GM19239 (cell line): ENCODE measurements at places on chromosomes 5 and 9.

- DNase-seq: no peak
Observed at GRCh38 chr9:120612218-120612617, 32.3 kb upstream of the CDK5RAP2 start.

DNA sequence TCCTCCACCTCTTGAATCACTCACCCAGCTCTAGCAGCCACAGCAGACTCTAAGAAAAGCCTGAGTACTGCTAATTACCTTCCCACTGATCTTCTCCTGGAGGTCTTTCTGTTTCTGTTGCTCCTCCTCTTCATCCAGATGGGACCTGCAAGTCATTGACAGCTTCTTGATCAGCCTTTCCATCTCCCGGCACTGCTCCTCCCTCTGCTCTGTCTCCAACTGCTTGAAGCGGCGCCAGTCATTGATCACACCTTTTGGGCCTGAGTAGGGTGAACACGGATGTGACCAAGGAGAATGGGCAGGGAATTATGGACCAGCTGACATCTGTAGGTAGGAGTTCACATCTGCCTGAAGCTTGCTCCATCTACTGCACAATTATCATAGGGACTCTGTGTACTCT lies 5.5 kb downstream of the PDCL start:
- no peak for DNase-seq

GRCh38 chr5:169732841-169733240 lies 95.8 kb downstream of the DOCK2 start:
- no peak for DNase-seq

DNA sequence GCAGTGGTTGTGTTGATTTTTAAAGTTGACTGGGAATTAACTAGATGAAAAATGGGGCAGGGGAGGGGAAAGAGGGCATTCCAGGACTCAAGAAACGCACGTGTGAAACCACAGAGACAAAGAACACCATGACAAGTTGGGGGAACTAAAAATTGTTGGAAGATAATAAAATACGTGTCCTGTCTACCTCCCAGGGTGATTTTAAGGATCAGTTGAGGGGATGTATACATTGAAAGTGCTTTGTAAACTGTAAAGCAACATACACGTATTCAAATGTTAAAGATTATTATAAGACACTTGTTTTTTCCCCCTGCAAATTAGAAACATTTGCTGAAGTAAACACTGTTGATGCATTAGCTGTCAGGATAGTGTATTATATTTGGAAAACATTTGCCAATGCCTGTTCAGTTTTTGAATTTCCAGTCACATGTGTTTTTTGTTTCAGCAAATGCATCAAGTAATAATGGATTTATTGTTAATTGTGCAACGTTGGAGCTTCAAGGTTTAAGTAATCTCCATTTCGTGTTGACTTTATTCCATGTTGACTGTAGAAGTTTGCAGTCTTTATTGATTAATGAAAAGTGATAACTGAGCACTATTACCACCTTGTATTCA lies 412.7 kb downstream of the ACTL7B start:
- DNase-seq: no peak

- no peak for DNase-seq
Observed at GRCh38 chr5:107542831-107543231, 127.9 kb downstream of the EFNA5 start.

- no peak for DNase-seq
Observed at GRCh38 chr5:125219710-125220109, 473.3 kb upstream of the ZNF608 start.
